ENCODE measurements at places on chromosomes 11 and 22.

GRCh38 chr11:99079576-99079975 is 58.8 kb downstream of the CNTN5 start:
- no peak for DNase-seq

DNA sequence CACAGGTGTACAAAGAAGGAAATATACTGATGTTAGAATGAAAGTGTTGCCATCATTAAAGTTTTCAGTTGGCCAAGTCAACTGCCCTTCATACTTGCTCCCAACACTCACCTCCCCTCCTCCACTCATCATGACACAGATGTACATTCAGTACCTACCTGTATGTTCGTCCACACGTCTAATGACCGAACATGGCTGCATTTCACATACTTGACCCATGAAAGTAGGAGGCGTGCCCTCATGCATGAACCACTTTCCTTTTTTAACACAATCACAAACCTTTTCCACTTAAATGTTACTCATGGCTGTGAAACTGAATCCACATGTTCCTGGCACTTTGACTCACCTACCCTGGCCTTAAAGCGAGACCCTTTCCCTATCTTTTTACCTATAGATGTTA is 3.2 kb upstream of the BUD13 start:
- no peak for DNase-seq

DNA sequence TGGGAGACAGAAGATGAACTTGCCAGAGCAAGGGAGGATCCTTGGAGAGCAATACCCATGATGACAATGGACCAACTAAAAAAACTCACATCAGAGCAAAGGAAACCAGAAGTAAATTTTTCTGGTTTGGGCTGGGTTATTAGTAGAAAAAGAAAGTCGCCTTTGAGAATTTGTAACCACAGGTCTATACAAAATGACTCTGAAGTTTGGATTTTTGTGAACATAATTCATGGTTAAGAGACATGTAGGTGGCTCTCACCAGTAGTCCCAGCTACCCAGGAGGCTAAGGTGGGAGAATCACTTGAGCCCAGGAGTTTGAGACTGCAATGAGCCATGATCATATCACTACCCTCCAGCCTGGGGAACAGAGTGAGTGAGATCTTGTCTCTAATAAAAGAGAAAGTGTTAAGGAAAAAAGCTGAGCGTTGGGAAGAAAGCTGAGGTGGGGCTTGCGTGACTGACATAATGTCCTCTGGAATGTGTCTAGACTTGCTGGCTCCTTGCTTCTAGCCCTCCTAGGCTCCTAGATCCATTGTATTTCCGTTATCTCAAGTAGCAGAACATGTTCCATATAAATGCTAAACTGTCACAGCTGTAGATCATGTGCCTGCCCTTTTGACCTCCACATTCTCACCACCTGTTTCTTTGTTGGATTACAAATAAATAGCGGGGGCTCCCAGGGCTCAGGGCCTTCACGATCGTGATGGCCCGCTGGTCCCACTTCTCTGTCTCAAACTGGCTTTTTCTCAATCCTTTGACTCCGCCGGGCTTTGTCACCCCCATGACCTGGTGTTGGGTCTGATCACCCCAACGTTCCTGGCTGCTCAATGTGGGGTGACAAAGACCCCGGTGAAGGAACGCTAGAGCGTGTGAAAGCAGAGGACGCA is 56.2 kb upstream of the SC5D start:
- no peak for DNase-seq

- no peak for DNase-seq
Observed at GRCh38 chr11:62419943-62420342, 1.1 kb downstream of the SCGB1A1 start.

- DNase-seq: peak; percentile 43
Observed at GRCh38 chr11:64226507-64227051, 505 bp downstream of the NUDT22 start.

- no peak for DNase-seq
Observed at GRCh38 chr11:115463606-115464005, 40.6 kb downstream of the CADM1 start.

- no peak for DNase-seq
Observed at GRCh38 chr22:16988257-16988656, 19.8 kb downstream of the GAB4 start.

DNA sequence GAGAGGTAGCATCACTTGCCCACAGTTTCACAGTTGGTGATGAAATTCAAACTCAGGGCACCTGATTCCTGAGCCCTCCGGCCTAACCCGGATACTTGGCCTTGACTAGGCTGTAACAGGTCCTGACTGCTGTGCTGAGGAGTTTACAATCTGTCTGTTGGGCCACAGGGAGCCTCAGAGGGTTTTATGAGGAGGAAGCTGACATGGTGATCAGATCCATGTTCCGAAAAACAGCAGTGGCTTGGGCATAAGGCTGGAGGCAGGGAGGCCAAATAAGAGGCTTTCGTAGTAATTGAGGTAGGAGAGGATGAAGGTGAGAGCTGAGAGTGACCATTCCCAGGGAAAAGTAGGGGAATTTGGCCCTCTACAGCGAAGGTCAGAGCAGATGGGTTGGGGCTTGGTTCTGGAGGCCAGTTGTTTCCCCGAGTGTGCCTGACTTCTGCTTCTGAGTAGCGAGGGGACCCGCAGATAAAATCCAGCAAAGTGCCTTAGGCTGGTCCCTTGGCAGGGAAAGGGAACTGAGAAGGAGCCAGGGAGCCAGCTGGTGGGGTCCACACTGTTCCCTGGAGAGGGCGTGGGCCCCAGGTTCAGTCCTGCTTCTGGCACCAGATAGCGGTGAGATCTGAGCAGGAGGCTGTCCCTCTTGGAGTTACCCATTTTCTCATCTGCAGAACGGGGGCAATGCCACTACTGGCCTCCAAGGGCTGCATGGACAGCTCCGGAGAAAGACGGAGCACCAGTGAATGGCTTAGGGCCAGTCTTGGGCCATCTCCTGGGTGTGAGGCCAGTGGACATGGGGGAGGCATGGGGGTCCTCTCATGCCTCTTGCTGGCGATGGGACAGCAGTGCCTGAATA is 6.5 kb downstream of the PRDM11 start:
- no peak for DNase-seq

- no peak for DNase-seq
Observed at GRCh38 chr11:65778901-65779668, 1.7 kb downstream of the AP5B1 start.

DNA sequence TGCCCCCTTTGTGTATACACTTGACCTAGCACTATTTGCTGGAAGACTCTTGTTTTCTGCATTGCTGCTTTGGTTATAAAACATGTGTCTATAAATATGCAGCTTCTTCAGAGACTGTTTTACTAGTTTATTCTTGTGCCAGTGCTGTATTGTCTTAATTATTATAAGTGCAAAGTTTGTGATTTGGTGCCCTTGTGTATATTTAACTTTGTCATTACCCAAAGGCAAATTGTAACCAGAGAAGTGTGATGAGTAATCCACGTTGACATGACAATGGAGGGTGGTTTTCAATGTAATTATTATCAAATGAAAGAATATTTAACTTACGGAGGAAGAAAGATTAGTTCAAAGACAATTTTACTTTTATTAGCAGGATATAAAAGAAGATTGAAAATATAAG is 75.0 kb upstream of the PRODH start:
- no peak for DNase-seq

DNA sequence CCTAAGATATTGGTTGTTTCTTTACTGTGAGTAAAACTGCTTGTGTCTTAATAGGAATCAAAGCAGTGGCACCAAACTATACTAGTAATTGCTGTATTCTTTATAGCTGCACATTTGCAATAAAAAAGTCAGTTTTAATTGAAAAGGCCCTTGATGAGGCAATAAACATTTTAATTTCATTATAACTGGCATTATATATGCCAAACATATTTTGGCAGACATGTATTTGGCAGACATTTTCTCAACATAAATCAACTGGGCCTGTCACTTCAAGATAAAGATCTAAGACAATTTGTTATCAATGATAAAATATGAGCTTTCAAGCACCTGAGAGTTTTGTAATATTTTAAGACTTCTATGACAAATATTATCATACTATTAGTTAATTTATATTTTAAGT is 245.7 kb downstream of the SBF2 start:
- no peak for DNase-seq

DNA sequence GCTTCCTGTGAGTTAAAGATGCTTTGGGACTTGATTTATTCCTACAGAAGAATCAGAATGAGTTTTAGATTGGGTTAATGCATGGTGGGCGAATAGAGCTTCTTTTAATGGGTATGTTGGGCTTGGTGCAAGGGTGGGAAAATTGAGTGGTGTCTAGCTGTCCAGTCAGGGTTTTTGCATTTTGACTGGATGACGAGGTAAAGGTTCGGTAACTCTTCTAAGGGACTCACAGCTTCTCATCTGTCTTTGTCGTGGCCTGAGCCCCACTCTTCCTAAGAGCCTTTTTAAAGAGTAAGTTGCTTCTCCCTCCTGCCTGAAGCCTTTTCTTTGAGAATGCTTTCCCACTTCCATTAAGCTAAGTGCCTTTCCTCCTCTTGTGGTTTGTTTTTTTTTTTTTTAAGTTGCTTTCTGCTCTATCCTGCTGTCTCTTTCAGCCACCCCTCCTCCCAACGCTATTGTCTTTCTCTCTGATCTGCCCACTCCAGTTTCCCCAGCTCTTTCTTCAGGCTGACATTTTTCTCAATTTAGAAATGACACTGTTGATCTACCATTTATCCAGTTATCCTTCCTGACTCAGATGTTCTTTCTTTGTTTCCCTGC is 1.1 kb downstream of the DPF2 start:
- no peak for DNase-seq

DNA sequence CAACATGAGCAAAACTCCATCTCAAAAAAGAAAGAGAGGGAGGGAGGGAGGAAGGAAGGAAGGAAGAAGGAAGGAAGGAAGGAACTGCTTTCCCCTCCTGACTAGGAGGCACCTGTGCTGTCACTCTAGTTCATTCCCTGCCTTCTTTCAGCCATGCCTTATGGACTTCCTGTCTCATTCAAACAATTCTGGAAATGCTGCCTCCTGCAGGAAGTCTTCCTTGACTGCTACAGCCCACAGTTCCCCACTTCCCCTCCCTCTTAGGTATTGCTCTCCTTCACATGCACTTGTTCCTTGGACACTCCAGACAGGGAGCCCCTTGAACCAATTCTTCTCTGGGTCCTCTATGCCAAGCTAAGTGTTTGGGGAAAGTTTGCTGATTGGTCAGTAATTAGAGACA is 31.6 kb upstream of the WNT11 start:
- no peak for DNase-seq

- peak; percentile 51 for DNase-seq
Observed at GRCh38 chr22:50656122-50657070, 16.2 kb upstream of the SHANK3 start.

DNA sequence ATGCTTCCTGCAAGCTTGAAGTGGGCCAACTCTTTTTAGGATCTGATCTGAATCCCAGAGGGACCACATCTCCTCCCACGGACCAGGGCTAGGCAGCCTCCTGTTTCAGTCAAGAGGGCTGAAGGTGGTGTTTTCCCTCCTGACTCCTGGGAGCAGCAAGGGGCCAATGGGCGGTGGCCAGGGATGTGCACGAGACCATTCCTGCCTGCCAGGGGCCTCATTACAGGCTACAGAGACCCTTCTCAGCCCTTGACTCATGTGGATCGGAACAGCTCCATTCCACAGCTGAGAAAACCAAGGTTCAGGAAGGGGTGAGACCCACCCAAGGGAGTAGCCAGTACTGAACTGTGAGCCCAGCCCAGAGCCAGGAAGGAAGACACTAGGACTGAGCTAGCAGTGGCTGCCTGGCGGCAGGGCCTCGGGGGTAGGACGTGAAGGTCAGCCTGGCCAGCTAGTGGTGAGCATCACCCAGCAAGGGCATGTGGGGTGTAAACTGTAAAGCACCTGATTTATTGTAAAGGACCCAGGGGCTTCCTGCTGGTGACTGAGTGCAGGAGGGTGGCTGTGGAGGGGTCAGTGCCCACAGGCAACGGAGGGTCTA is 3.4 kb upstream of the P2RY6 start:
- no peak for DNase-seq

GRCh38 chr11:64744544-64745188 is 724 bp upstream of the RASGRP2 start:
- DNase-seq: no peak

DNA sequence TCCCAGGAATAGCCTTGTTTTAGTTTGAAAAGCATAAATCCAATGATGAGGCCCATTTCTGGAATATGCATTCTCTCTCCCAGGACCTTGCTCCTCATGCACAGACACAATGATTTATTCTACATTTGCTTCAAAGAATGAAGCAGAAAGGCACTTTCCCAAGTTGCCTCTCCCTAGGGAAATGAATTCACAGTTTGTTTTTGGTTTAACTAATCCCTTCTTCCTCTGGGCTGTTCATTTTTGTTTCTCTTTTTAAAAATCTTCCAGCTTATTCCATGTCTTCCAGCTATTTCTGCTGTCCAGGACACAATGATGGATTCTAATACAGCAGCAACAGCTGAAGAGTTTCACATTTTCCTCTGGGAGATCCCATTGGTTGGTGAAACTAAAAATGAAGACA is 1529.2 kb upstream of the TENM4 start:
- no peak for DNase-seq

DNA sequence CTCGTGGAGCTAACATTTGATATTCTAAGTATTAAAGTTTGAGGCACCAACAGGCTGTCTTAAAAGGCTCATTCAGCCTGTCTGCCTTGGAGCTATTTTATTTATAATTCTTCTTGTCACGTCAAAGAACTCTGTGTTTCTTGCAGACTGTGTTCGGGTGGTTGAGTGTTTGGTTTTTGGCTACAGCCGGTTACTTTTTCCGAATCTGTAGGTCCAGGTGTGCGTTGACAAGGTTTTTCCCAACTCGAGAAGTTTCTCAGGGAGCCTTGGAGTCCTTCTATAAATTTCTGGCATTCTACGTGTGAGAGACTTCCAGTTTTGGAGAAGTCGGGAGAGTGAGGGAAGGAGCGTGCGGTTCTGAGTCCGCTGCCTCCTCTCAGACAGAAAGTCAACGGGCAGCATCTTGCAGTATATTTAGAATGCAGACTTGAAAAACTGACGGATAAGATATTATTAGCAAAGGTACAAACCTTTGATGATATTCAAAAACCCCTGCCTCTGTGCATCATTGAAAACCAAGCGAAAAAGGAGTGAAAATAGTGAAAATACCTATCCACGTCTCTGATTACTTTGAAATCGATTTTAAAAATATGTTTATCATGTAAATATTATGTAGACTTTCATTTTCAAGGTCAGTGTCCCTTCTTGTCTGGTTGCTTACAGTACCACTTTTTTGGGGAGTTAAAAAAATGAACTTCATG is 85.2 kb upstream of the PPARA start:
- DNase-seq: no peak

DNA sequence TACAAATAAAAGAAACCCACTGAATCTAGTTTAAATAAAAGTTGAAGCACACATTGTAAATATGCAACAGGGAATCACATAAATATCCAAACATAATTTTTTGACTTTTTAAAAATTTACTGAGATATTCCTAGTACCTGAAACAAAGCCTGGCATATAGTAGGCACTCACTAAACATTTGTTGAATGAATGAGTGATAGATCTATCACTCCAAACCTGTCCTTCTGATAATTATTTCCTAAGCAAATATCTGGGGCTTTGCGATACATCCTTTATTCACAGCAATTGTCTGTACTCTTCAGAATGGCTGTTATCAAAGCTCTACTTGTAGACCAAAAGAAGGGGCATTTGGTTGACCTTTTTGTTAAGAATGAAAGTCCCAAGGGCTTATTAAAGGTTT is 2.6 kb upstream of the PSMA1 start:
- no peak for DNase-seq

GRCh38 chr22:45969414-45969799 is 7.6 kb downstream of the WNT7B start:
- no peak for DNase-seq

Measured in hepatic stellate cell (primary cell).